Naive thymus-derived CD4-positive, alpha-beta T cell (primary cell): ENCODE measurements at places on chromosomes 5 and 9. TPM values are rescaled to one million over a fixed set of nuclear protein-coding genes. Genes with fewer than 3 reads are reported as not detected.

DNA sequence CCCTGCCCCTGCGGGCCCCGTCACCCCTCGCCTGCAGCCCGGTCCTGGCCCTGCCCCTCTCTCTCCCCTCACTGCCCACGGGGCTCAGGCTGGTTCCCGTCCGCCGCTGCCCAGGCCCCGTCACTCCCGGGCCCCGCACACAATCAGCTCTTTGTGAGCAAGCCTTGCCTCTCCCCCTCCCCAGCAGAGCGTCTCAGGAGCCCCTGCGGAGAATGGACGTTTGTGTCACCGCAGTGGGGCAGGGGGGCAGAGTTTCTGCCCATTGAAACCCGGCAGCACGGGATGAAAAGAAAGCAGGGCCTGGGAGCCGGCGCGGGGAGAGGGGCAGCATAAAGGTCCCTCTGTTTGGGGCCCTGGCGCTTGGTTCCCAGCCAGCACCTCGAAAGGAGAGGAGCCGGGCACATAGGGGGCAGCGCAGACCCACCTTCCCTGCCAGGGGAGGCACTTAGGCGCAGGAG is 13.5 kb upstream of the NUP214 start:
- no peak for DNase-seq

GRCh38 chr5:55847837-55848236 is 3.3 kb upstream of the IL31RA start:
- no peak for DNase-seq

C9 gene
- not detected in 2 replicates for total RNA-seq

ADRA1B gene
- not detected for total RNA-seq
